ENCODE measurements at places on chromosomes 5 and 9. TPM values are rescaled to one million over a fixed set of nuclear protein-coding genes. Genes with fewer than 3 reads are reported as not detected.

Gene GFPT2
- 24.4 TPM for total RNA-seq

Gene SPOCK1
- 31.8 TPM for total RNA-seq

Gene LECT2
- total RNA-seq = not detected

GRCh38 chr5:82991678-82992323 lies 85.4 kb downstream of the TMEM167A start:
- no peaks in the 10 kb centered on the region for H3K36me3 ChIP-seq
- H3K4me1 ChIP-seq = no peaks in the 10 kb centered on the region
- no peak overlapping the region for H3K4me3 ChIP-seq
- DNase-seq = no peak
- no peak overlapping the region for H3K27ac ChIP-seq

DNA sequence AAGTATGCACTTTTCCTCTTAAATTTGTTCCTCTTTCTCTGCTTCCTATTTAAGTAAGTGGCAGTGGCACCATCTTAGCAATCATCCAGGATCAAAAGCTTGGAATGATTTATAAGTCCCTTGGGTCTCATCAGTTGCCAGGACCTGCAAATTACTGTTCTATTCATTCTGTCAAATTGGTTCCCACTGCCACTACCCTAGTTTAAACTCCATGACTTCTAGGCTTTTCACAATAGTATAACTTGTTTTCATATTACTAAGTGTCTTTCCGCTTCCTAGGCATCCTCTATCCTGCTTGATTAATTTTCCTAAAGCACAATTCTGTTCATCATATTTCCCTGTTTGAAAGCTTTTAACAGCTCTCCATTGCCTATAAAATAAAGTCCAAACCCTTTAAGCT lies 363.9 kb upstream of the MEF2C start:
- no peaks in the 10 kb centered on the region for H3K36me3 ChIP-seq
- no peak overlapping the region for H3K27ac ChIP-seq
- DNase-seq = no peak
- H3K27me3 ChIP-seq = no peaks in the 10 kb centered on the region

DNA sequence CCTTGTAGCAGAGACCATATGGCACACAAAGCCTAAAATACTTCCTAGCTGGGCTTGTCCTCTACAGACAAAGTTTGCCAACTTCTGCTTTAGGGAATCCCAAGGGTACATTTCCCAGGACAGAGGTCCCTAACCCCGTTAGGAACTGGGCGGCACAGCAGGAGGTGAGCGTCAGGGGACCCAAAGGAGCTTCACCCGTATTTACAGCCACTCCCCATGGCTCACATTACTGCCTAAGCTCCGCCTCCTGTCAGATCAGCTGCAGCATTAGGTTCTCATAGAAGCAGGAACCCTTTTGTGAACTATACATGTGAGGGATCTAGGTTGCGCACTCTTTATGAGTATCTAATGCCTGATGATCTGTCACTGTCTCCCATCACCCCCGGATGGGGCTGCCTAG lies 88.5 kb upstream of the TRPM3 start:
- H3K27ac ChIP-seq = no peak overlapping the region
- no peak for DNase-seq
- H3K36me3 ChIP-seq = no peaks in the 10 kb centered on the region
- no peaks in the 10 kb centered on the region for H3K27me3 ChIP-seq
- H3K4me3 ChIP-seq = no peak overlapping the region

DNA sequence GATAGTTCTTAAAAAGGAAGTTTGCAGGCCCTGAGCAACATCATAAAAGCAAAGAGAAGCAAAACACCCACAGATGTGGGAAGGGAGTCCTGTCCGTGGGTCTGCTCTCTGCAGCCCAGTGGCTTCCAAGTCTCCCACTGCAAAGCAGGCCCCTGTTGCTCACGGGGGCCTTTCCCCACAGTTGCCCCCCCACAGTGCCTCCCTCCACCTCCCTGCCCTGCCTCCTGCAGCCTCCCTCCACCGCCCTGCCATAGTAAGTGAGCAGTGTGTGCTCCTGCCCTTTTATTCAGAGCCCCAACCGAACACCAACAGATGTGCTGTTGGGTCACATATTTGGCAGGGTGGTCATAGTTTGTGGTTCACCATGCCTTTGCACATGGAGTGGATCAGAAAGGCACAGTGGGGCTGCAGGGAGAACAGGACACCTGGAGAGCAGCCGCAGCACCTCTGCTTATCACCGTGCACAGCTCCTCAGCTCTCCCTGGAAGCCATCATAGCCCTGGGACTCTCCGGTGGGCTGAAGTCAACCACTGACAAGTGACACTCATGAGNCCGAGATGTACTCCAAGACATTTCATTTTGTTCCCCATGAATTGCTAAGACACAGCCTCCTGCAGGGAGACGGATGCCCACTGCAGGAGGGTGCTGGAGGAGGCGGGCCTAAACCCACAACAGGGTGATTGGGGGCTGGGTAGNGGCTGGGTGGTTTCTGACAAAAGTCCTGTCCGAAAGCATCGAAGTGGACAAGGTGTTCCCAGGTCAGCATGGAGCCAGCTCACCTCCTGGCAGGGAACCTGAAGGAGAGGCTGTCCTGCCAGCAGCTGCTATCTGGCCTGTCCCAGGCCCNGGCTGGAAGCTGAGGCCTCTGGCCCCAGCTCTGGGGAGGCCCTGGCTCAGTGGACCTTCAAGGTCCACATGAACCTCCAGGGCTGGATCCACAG lies 278.9 kb downstream of the GADD45G start:
- no peaks in the 10 kb centered on the region for H3K4me1 ChIP-seq
- no peak overlapping the region for H3K4me3 ChIP-seq
- no peak for DNase-seq
- no peaks in the 10 kb centered on the region for H3K36me3 ChIP-seq

DNA sequence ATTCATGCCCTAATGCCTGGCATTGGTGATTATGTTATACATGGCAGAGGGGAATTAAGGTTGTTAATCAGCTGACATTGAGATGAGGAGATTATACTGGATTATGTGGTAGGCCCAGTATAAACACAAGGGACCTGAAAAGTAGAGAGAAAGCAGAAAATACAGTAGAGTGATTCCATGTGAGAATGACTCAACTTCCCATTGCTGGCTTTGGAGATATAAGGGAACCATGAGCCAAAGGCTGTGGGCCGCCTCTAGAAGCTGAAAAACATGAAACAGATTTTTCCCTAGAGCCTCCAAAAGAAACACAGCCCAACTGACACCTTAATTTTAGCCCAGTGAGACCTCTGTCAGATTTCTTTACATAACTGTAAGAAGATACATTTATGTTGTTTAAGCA lies 65.0 kb upstream of the CTXN3 start:
- no peaks in the 10 kb centered on the region for H3K36me3 ChIP-seq
- H3K4me3 ChIP-seq = no peak overlapping the region

- no peak for DNase-seq
- no peaks in the 10 kb centered on the region for H3K27me3 ChIP-seq
- no peak overlapping the region for H3K27ac ChIP-seq
- no peak overlapping the region for H3K4me3 ChIP-seq
- 0 out of 2 replicates have a peak, but pooled peaks cover 2% of the 10 kb centered on the region for H3K4me1 ChIP-seq
These were observed 5.0 kb upstream of the AJM1 start for GRCh38 chr9:136837146-136837855.

GRCh38 chr9:127175764-127176163 lies 53.3 kb upstream of the ANGPTL2 start:
- DNase-seq = no peak
- H3K4me1 ChIP-seq = no peaks in the 10 kb centered on the region
- H3K36me3 ChIP-seq = no peaks in the 10 kb centered on the region
- no peak overlapping the region for H3K4me3 ChIP-seq

GRCh38 chr5:78985116-78985724 lies at the start of gene ARSB:
TSS of gene ARSB (minus strand) at chr5:78985310. CDS start at chr5:78985248, 62 bp downstream.
- H3K27ac ChIP-seq = peak within 1 kb of the TSS; percentile 48
- peaks cover 35% of the 10 kb centered on the region for H3K4me1 ChIP-seq
- H3K27me3 ChIP-seq = no peaks in the 10 kb centered on the region
- peak within 1 kb of the TSS; percentile 70 for H3K4me3 ChIP-seq

DNA sequence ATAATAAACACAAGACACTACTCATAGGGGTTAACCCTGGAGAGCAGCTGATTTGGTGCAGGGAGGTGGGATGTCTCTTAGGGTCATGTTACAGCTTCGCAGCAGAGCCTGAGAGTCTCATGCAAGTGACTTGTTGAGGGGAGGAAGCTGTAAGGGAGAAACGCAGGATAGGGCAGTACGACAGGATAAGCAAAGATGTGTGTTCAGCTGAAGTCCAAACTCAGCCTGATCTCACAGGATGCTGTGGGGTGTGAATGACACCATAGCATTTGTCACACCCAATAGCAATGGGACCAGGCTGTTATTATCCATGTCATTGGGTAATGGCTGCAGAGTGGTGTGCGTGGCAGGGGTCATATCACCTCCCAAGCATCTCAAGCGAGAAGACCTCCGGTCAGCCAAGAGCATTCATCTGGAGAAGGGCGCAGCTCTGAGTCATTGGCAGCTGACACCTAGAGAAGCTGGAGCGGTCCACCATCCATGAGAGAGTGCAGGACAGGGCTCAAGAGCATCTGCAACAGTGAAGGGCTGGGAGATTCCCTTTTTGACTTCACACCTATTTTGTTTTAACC lies 49.2 kb upstream of the RPL26L1 start:
- H3K4me1 ChIP-seq = peaks cover 16% of the 10 kb centered on the region
- no peak overlapping the region for H3K27ac ChIP-seq
- H3K36me3 ChIP-seq = 0 out of 2 replicates have a peak, but pooled peaks cover 8% of the 10 kb centered on the region
- no peak for DNase-seq

DNA sequence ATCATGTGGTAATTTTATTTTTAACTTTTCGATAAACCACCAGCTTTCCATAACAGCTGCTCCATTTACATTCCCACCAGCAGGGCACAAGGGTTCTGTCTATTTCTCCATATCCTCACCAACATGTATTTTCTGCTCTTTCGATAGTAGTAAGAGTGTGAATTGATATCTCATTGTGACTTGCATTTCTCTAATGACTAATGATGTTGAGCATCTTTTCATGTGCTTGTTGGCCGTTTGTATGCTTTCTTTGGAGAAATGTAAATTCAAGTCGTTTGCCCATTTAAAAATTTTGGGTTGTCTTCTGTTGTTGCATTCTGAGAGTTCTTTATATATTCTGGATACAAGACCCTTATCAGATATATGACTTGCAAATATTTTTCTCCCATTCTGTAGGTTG lies 45.9 kb downstream of the PSD2 start:
- H3K4me3 ChIP-seq = no peak overlapping the region
- H3K27me3 ChIP-seq = peaks cover 11% of the 10 kb centered on the region
- DNase-seq = no peak

GRCh38 chr9:109401169-109401989 lies 80.5 kb upstream of the EPB41L4B start:
- no peaks in the 10 kb centered on the region for H3K4me1 ChIP-seq
- no peaks in the 10 kb centered on the region for H3K27me3 ChIP-seq
- no peak overlapping the region for H3K4me3 ChIP-seq
- no peak overlapping the region for H3K27ac ChIP-seq

Data from PC-9 (cell line).